ENCODE measurements at places on chromosomes 3 and 15.

GRCh38 chr15:59303633-59304032 lies 69.0 kb downstream of the MYO1E start:
- DNase-seq: no peak

DNA sequence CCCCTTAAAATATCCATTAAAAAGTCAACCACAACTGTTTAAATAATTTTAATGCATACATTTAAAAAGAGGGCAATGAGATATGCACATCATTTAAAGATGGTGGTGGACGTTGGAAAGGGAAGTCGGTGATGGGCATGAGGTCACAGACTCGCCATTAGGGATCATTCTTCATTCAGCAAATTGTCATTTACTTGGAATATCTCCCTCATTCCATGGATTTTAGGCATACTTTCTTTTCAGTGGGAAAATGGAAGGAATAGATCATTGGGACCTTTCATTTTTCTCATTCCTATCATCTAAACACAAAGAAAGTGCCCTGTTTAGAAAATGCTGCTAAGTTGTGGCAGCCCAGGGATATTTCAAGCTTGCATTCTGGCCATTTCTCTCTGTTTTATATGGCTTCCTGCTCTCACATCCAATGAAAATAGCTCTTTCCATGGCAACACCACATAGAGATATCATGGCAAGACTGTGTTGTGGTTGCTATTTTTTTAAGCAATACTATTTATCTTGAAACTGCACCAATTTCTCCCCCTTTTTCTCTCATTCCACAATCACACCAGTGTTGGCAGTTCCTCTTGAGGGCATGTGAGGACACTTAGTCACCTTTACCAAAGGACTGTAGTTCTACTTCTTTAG lies 40.7 kb upstream of the LMCD1 start:
- DNase-seq: no peak

- DNase-seq: no peak
Observed at GRCh38 chr15:70132139-70132538, 34.4 kb upstream of the TLE3 start.

DNA sequence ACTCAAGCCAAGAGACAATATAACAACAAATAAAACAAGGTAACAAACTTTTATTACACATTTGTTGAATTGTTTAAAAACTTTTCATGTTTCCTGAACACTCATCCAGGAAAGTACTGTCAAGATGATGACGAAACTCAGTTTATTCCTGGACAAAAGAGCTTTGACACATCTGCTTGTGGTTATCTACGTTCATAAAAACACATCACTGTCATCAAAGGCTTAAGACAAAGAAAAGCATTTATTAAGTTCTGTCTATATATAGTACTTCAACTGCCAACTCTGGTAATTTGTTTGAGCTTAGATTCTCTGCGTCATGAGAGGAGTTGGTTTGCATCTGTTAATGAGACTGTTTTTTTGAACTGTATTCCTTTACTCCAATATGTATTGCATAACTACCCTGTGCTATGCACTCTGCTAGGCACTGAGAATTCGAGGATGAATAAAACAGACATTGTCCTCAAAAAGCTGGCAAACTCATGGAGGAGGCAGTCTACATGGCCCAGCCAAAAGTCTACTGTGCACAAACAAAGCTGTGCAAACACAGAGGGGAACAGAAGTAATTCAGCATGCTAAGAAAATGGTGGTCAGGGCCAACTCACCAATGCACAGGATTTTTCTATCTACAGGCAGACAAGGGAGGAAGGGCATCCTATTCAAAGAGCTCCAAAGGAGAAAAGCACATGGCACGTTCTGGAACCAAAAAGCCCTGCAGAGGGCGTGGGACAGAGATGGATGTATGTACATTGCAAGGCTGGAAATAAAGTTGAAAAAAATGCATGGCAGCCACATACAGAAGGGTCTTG lies 21.5 kb downstream of the PLD1 start:
- no peak for DNase-seq

- DNase-seq: peak; percentile 93
Observed at GRCh38 chr3:49469936-49470713, at the start of gene DAG1. Gene DAG1 (plus strand): TSS chr3:49470267. CDS start chr3:49510535, 40,268 bp downstream.

DNA sequence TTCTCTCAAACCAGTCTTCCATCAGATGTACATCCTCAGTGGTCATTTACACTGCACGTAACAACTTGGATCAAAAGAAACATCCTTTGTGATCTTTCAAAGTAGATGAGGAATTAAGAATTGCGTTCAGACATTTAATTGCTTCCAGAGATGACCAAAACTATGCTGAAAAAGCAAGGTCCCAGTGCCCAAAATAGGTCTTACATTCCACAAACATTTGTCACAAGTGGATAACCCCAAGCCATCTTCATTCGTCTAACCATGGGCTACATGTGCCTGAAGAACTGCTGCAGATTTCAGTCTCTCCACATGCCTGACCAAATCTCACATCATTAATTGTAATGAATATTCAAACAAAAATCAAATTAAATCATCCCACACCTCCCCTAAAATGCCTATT lies 273.6 kb downstream of the SHOX2 start:
- no peak for DNase-seq

GRCh38 chr3:176873261-176873660 lies 324.0 kb downstream of the TBL1XR1 start:
- DNase-seq: no peak

- no peak for DNase-seq
Observed at GRCh38 chr15:48940508-48940907, 23.2 kb downstream of the SHC4 start.

GRCh38 chr3:46143951-46144473 lies 64.1 kb downstream of the CCR1 start:
- DNase-seq: no peak

DNA sequence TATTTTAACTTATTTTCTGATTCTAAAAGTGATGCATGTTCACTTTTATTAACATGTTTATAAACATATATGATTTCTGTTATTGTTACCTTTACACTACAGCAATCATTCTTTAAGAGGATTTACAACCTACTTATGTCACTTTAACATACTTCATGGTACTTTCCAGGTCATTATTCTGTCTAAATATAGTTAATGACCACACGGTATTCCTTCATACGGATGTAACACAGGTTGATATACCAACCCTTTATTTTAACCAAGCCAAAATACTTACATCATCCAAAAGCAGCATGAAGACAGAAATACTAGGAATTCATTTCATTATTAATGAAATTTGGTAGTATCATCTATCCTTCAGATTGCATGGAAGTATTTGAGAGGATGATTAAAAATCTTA lies 18.6 kb downstream of the PIK3R4 start:
- no peak for DNase-seq

DNA sequence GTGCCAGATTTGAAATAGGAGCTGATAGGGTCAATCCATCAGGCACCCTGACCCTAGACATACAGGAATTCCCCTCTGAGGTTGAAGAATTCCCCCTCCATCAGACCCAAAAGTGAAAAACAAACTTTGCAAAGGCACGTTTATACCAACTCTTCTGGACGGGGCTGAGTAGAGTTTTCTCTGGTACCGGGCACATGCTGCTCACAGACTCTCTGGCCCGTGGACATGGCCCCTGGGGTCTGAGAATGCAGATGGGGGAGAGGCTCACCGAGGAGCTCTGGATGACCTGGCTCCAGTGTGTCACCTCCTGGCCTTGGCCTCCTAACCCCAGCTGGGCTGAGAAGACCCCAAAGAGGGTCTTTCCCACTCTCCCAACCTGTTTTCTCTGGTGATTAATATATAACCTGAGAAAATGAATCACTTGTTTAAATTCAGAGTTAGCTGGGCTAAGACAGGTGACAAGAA lies 11.2 kb upstream of the LIPC start:
- DNase-seq: no peak

DNA sequence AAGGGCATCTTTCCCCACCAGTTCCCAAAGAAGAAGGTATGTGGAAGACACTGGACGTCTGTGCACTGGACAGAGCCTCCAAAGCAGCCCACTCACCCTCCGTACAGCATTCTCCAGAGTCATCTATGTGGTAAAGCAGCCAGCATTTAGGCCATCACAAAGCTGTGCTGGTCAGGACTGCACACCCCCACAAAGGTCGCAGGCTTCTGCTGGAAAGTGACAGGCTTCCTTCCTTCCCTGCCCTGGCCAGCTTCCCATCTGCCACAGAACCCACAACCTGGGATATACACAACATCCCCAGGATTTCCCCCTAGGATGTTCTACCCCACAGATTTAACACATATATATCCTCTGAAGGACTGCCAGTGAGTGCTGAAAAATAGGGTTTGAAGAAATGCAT lies 64.6 kb upstream of the GALNT15 start:
- DNase-seq: no peak

DNA sequence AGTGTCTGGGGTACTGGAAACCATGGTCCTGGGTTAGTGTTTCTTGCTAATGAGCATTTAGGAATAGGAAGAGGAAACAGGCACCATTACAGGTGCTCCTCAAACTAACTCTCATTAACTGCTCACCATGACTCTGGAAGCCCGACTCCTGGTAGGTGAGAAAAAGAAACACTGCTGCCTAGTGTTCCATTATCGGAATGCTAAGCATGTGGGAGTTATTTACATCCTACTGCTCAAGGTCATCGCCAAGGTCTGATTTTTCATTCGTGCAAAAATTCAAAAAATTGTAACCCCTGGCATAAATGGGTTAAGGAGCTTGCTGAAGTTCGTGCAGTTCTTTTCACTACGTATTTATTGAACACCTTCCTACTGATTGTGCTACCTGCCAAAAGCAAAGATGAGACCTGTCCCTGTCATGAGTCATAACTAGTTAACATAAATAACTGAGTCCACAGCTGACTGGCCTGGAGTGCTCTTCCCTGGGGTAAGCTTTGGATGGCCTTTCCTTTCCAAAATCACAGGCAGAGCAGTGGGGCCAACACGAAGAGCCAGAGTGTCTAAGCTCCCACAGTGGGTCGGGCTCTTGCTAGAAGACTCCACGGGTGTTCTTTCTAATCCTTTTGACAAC lies 22.7 kb upstream of the PAQR5 start:
- DNase-seq: no peak

DNA sequence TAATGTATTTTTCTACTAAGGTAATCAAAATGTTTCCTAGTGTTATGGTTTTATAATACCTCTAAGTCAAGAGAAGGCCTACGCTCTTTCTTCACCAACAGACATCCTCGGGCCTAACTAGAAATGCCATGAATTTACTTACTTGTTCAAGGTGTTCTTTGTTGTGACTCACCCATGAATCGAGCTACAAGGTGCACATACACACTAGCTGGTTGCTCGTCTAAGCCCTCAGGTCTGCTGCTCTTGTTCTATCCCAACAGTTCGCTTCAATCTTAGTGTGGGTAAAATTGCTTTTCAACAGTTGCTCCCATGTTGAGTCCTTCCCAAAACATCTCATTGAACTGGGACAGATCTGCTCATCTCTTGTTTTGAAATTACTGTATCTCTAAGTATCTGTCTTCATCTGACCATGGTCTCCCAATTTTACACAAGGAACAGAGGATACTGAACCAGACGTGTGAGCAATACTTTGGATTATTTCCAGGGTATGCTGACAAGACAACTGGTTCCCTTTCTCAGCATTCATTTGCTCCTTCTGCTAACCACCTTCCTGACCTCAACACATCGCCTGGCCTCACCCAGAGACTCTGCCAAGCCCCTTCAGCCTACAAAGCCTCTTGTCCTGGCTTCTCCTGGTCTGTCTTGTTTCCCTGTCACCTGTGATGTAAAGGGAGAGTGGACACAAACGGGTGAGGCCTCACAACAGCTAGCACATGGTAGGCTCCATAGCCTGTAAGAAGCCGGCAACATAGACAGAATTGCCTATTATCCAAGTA lies 84.2 kb downstream of the NEDD4 start:
- DNase-seq: no peak

DNA sequence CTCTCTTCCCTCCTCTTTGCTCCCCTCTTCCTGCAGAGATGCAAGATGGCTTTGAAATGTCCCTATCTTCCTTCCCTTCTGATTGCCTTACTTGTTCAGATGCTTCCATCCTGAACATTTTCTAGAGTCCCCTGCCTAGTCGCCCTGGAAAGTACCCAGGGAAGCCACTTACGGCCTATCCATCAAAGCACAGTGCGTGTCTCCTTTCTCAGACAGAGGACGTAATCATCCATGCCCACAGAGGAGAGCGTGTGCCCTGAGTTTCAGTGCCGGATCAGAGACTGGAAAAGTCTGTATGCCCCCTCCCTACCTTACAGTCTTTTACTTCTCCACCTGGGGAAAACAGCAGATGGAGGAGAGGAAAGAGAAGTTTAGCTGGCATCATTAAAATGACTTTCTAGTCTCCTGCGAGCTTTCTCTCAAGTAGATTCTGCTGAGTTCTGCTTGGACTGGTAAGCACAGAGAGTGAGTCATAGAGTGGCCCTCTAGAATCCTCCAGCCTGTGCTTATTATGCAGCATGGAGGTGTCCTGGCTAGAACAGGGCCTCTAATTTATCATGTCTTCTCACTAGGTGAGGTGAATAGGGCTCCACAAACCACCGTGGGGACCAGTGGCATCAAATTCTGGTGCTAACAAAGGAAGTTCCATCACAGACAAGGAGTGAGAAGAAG lies 114.6 kb downstream of the SLCO3A1 start:
- no peak for DNase-seq

DNA sequence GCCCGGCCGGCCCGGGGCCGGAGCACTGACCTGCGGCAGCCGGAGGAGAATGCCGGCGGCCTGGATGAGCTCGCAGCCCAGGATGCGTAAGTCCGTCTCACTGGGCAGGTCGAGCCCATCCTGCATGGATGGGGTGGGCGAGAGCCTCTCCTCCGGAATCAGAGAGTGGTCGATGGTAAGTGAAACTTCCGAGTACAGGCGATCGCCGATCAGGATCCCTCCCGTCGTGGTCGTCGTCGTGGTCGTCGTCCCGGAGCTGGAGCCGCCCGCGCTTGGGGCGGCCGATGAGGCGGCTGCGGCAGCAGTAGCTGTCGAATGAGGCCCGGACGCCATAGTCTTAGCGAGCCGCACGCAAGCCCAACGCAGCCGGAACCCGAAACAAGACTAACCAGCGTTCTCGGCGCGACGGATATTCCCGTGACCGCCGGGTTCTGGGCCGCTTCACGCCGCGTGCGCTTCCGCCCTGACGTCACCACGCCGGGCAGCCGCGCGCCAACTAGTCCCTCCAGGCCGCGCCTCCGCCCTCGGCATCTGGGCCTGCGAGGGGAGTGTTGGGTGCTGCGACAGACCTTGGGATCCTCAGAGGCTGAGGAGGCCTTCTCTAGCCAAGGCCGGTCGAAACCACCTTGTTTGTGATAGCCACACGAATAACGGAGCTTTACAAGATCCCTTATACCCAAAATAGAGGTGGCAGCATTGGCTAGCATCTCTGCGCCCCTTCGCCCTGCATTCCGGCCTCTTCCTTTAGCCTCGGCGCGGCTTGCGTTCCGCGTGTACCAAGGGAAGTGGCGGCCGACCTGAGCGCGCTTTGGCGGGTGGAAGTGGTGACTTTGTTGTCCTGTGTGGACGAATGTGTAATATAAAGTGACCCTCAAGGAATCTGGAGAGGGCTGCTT lies at the start of gene CCNL1:
Gene CCNL1 (minus strand): TSS at position 386 of the 896 bp plus-strand sequence. CDS start 53 bp downstream, at position 333.
- peak; percentile 96 for DNase-seq

DNA sequence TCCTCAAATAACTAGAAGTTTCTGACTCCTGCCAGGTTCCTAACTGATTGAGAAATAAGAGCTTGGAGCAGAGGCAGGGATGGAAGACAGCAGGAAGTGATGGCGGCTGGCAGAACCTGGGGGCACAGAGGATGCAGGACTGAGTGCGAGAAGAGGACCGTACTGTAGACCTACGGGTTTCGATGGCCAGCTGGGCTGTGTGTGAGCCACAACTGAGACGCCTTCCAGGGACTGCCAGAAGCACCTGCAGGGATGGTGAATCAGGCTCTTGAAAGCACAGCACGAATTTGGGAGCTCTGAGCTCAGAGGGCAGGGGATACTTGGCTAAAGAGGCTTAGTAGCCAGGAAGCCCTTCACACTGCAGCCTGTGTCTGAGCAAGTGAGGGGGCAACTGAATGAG lies 165.6 kb downstream of the ABHD5 start:
- no peak for DNase-seq

GRCh38 chr15:85280203-85280602 lies 100.2 kb upstream of the AKAP13 start:
- DNase-seq: no peak
